ENCODE measurements at places on chromosomes 3 and 15.

GRCh38 chr3:58742239-58742638, 75.7 kb upstream of the FAM3D start:
- H3K4me3 ChIP-seq, result no peak overlapping the region
- no peaks in the 10 kb centered on the region for H3K27me3 ChIP-seq
- no peak overlapping the region for H3K27ac ChIP-seq
- H3K4me1 ChIP-seq, result no peaks in the 10 kb centered on the region

DNA sequence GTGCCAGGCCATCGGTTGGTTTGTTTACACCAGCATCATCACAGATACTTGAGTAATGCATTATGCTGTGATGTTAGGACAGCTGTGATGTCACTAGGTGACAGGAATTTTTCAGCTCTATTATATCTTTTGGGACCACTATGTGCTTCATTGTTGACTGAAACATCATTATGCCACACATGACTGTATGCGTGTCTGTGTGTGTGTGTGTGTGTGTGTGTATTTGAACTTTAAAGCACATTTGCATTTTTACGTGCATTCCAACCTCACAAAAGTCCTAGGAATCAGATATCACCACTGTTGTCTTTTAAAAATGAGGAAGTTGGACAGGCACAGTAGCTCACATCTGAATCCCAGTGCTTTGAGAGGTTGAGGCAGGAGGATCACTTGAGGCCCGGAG, 223.0 kb downstream of the TBL1XR1 start:
- no peak for DNase-seq
- H3K4me3 ChIP-seq, result no peak overlapping the region
- no peaks in the 10 kb centered on the region for H3K27me3 ChIP-seq
- H3K27ac ChIP-seq, result no peak overlapping the region
- no peaks in the 10 kb centered on the region for H3K36me3 ChIP-seq

GRCh38 chr3:64163755-64164148, 61.5 kb downstream of the PRICKLE2 start:
- H3K4me1 ChIP-seq, result no peaks in the 10 kb centered on the region
- no peak for DNase-seq
- H3K4me3 ChIP-seq, result no peak overlapping the region
- H3K36me3 ChIP-seq, result no peaks in the 10 kb centered on the region

DNA sequence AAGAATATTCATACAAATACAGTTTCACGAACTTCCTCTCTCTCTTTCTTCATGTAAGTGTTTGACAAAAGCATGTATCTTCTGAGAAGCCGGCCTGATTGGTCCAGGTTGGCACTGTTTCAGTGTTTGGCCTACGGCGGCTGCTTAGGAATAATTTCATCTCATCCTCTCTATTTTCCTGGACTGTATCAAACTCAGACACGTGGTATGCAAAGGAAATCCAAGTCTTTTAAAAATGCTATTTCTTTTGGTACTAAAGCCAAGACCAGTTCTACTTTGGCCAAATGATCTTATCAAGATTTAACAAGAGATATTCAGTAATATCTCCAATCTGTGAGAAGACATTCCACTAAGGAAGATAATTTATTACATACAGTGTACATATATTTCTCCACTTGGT, 152.8 kb downstream of the TIGIT start:
- no peaks in the 10 kb centered on the region for H3K36me3 ChIP-seq
- H3K4me3 ChIP-seq, result no peak overlapping the region
- no peaks in the 10 kb centered on the region for H3K27me3 ChIP-seq
- H3K4me1 ChIP-seq, result no peaks in the 10 kb centered on the region
- no peak for DNase-seq

DNA sequence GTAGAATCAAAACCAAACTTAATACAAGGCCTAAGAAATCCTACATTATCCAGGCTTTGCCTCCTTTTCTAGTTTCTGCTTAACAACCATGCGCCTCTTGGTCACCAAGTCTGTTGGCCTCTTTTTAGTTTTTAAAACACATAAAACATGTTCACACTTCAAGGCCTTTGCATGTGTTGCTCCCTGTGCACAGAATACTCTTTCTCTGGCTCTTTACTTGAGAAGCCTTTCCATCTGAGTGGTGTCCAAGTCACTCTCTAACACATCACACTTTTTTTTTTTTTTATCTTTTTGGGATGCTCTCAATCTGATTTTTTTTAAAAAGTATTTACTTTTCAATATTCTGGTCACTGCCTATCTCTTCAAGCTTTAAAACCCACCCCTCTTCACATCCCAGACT, 14.9 kb downstream of the GAP43 start:
- no peak for DNase-seq
- no peak overlapping the region for H3K4me3 ChIP-seq
- H3K4me1 ChIP-seq, result no peaks in the 10 kb centered on the region

- H3K36me3 ChIP-seq, result no peaks in the 10 kb centered on the region
- no peak for DNase-seq
- no peaks in the 10 kb centered on the region for H3K27me3 ChIP-seq
- no peaks in the 10 kb centered on the region for H3K4me1 ChIP-seq
- H3K4me3 ChIP-seq, result no peak overlapping the region
Measured at GRCh38 chr3:141371882-141372281, 3.6 kb downstream of the ZBTB38 start.

DNA sequence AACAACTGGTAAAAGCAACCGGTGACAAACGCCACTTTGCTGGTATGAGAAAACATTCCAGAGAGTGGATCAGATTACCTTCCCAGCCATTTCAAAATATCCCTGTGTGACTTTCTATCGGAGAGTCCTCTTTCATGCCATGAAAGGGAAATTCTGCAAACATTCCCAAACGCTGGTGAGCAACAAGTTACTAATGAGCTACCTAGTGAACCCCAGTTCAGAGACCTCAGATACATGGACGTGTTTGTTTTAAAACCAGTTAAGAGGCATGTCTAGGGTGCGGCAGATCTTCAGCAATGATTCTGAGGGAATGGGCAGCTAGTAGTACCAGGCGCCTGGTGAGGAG, 418.2 kb upstream of the NR2F2 start:
- no peak overlapping the region for H3K27ac ChIP-seq
- no peaks in the 10 kb centered on the region for H3K27me3 ChIP-seq
- no peak for DNase-seq
- H3K4me1 ChIP-seq, result no peaks in the 10 kb centered on the region

DNA sequence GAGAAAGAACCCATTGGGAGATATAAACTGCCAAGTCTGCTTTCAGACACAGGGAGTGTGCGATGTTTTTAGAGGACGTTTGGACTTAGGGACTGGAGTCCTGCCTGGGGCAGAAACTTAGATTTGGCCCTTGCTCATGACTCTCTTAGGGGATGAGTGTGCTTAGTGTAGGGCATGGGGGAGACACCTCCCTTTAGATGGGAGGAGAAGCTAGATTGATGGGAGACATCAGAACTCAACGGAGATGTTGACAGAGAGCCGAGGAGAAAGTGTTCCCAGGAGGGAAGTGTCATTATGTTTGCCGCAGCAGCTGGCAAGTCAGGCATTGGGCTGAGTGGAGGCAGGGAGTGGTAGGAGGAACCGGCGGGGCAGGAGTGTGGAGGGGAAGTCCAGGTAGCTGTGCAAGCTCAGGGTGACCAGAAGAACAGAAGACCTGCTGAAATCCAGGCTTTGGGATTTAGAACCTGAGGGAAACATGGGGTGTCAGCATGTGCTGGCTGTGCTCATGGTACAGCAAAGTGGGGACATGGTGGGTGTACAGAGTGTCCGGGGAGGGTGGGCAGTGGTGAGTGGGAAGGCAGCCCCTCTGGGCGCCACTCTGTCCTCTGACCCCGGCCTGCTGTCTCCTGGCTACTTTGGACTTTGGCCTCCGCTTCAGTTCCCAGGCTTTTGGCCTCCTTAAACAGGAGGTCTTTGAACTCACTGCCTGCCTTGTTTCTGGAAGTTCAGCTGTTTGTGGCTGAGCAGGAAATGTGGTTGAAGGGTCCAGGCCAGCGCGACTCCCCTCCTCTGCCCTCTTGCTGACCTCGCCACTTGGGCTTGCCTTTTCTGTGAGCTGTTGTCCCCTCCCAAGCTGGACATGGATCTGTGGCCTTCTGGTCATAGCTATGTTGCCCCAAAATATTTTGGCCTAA, 324.0 kb upstream of the LRRFIP2 start:
- no peak for DNase-seq
- no peaks in the 10 kb centered on the region for H3K27me3 ChIP-seq
- H3K4me1 ChIP-seq, result peaks cover 3% of the 10 kb centered on the region
- H3K27ac ChIP-seq, result peak overlapping the region; percentile 73
- no peaks in the 10 kb centered on the region for H3K36me3 ChIP-seq
- no peak overlapping the region for H3K4me3 ChIP-seq

DNA sequence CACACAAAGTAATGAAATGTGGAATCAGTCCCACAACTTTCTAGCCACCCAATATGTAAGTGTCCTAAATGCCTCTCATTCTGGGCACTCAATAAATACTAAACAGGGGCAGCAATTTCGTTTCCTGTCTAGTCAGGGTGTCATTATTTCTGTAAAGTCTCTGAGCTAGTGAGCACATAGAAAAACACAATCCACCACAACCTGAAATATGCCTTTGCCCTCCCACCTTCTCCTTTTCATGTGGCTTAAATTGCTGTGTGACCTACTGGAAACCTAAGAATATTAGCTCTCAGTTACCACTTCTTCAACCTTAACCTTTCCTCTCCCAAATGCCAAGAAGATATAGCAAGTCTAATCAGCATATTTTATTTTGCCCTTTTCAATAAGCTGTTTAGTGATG, 456.3 kb upstream of the KCNMB2 start:
- H3K36me3 ChIP-seq, result no peaks in the 10 kb centered on the region
- no peak overlapping the region for H3K27ac ChIP-seq
- H3K4me1 ChIP-seq, result peaks cover 10% of the 10 kb centered on the region
- no peaks in the 10 kb centered on the region for H3K27me3 ChIP-seq

DNA sequence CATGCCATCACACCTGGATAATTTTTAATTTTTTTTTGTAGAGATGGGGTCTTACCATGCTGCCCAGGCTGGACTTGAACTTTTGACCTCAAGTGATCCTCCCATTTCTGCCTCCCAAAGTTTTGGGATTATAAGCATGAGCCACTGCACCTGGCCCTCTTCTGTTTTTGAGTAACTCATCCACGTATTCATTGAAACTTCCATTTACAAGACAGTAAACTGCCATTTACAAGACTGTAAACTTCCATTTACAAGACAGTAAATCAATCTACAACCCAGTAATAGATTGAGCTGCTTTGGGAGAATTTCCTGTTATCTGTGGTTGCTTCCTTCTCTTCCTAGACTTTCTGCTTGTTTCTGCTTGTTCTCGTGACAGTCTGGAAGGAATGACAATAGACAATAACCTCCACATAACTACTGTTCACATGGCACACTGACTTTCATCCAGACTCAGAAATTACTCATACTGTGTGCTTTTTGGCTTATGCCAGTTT, 114.7 kb upstream of the CCNL1 start:
- H3K4me3 ChIP-seq, result no peak overlapping the region
- no peak overlapping the region for H3K27ac ChIP-seq
- DNase-seq, result no peak
- no peaks in the 10 kb centered on the region for H3K27me3 ChIP-seq
- no peaks in the 10 kb centered on the region for H3K36me3 ChIP-seq
- no peaks in the 10 kb centered on the region for H3K4me1 ChIP-seq

- no peaks in the 10 kb centered on the region for H3K36me3 ChIP-seq
- peaks cover 36% of the 10 kb centered on the region for H3K4me1 ChIP-seq
- H3K27ac ChIP-seq, result peak overlapping the region; percentile 55
- no peak for DNase-seq
Measured at GRCh38 chr3:188287762-188288505, 134.0 kb downstream of the LPP start.

- no peak overlapping the region for H3K4me3 ChIP-seq
- no peak overlapping the region for H3K27ac ChIP-seq
- DNase-seq, result no peak
- peaks cover 8% of the 10 kb centered on the region for H3K27me3 ChIP-seq
Measured at GRCh38 chr15:97890307-97890706, 70.2 kb upstream of the ARRDC4 start.

DNA sequence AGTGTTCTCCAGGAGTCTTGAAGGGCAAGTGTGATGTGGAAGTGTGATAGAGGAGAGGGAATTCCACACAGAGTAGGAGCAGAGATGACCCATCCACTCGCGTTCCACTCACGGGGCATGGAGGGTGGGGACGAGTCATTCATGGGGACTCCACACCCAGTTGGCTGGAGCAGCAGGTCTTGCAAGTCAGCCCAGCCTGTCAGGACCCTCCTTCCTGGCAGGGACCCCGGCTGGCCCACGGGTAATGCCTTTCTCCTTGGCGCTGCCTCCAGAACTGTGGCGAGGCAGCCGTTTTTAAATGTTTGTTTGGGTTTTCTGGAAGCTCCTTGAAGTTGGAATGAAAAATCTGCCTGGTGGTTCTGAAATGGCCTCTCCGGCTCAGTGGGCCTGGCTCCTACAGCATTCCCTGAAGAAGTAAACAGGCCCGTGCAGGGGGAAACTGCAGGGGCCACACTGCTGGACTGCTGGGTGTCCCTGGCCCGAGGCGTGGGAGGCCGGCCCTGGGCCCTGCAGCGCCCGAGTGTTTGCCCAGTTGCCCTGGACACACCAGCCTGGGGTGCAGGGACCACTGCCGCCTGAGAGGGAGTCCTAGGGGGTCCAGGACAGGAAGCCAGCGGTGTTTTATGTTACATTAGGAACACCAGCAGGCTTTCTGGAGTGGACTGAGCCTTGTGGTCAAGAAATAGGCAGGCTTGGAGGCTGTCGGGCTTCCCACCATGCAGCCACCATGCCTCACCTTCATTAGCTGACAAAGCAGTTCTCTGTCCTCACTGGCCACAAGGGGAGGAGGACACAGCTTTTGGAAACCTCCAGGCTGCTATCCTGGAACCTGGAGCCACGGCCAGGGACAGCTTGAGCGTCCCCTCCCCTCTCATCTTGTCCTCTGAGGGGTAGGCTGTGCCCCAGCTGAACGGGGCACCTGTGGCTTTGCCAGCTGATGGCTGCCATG, 61.3 kb downstream of the CEMIP start:
- H3K36me3 ChIP-seq, result no peaks in the 10 kb centered on the region
- H3K27me3 ChIP-seq, result no peaks in the 10 kb centered on the region
- DNase-seq, result no peak

DNA sequence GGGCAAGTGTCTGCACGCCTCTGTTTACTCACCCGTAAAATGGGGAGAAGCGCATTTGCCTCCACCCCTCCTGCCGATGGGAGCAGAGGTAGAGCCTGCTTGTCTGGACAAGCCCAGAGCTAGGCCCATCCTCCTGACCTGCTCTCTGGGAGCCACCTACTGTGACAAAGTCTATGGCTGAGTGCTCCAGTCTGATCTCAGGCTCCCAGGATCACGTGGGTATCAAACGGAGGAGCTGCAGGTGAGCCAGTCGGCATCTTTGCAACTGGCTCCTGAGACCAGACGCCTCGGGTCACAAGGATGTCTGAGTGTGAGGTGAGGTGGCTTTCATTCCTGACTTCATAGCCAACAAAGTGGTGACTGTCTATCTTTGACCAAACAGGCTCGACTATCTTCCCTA, 2.1 kb upstream of the ALDH1A3 start:
- H3K27ac ChIP-seq, result no peak overlapping the region
- peaks cover 6% of the 10 kb centered on the region for H3K27me3 ChIP-seq
- DNase-seq, result no peak
- no peak overlapping the region for H3K4me3 ChIP-seq

- no peak overlapping the region for H3K27ac ChIP-seq
- no peak for DNase-seq
- H3K4me1 ChIP-seq, result no peaks in the 10 kb centered on the region
- H3K27me3 ChIP-seq, result no peaks in the 10 kb centered on the region
- H3K4me3 ChIP-seq, result no peak overlapping the region
- no peaks in the 10 kb centered on the region for H3K36me3 ChIP-seq
Measured at GRCh38 chr15:48775546-48775945, 35.3 kb downstream of the CEP152 start.

GRCh38 chr3:81132995-81133394, 628.5 kb downstream of the GBE1 start:
- no peak overlapping the region for H3K27ac ChIP-seq
- H3K4me1 ChIP-seq, result no peaks in the 10 kb centered on the region
- H3K4me3 ChIP-seq, result no peak overlapping the region
- no peak for DNase-seq
- no peaks in the 10 kb centered on the region for H3K36me3 ChIP-seq

Data from liver (tissue), 10 donors.